CD4-positive, alpha-beta T cell treated with Interleukin-15 for 4 hours (primary cell): ENCODE measurements at places on chromosomes 1 and 21.

- no peak for DNase-seq
Measured at GRCh38 chr1:28260803-28261174, 1.5 kb downstream of the SESN2 start.

DNA sequence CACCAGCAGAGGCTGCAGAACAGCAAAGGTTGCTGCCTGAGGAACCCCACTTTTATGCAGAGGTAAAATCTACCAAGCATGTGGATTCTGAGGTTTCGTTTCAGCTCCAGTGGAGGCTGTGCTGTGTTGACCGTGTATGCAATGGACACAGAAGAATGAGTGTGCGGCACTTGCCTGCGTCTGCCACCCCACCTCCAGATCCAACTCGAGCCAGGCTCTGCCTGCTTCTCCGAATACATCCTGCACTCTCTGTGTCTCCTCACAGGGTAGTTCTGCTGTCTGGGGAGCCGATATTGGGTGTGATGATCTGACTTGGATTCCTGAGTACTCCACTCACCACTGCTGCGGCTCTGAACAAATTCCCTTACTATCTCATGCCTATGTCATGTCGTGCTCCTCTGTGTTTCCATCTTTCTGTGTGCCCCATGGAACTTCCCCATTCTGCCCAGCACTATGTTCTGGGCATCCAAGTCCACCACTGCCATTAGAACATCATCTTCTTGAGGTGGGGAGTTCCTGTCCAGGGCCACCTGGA lies 129.8 kb downstream of the SLC45A1 start:
- DNase-seq, result no peak

GRCh38 chr1:113993072-113993471 lies 13.8 kb downstream of the OLFML3 start:
- no peak for DNase-seq

- no peak for DNase-seq
Measured at GRCh38 chr1:10717296-10718082, 79.0 kb downstream of the CASZ1 start.

GRCh38 chr1:36300526-36300925 lies 5.6 kb upstream of the SH3D21 start:
- DNase-seq, result no peak

DNA sequence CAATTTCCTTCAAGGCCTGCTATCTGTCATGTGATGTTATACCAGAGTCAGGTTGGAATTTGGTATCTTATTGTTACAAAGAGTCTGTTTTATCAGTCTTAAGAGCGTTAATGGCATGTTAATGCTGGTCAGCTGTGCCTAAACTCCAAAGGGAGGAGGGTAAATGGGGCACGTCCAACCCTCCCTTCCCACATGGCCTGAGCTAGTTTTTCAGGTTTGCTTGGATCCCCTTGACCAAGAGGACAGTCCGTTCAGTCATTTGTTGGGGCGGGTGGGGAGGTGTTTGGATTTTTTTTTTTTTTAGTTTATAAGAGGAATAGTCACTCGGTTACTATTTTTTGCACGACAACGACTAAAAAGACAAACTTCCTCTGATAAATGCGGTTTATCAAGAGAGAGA lies 63.8 kb upstream of the LYST start:
- no peak for DNase-seq
